ENCODE measurements at places on chromosomes 1 and 21.

- DNase-seq = no peak
Observed at GRCh38 chr21:45529785-45530422, 12.3 kb downstream of the SLC19A1 start.

DNA sequence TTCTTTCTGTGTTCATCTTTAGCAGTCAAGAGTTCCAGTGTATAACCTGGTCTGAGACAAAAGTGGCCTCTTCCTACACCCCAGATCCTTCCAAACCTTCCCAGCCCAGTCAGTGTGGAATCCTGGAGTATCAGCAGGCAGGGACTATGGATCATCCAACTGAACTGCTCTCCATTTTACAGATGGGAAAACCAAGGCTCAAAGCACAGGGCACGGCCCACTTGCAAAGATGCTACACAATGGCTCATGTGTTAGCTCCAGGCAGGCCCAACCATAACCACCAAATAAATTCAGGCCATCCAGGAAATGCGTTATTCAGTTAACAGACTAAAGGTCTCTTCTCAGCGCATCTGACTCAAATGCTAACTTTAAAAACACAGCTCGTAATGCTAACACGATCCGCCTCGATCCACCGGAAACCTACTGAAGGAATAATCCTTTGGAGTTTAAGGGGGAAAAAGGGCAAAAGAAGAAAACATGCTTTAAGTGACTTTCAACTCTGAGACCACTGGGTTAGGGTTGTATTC is 7.1 kb downstream of the GLIS1 start:
- no peak for DNase-seq

DNA sequence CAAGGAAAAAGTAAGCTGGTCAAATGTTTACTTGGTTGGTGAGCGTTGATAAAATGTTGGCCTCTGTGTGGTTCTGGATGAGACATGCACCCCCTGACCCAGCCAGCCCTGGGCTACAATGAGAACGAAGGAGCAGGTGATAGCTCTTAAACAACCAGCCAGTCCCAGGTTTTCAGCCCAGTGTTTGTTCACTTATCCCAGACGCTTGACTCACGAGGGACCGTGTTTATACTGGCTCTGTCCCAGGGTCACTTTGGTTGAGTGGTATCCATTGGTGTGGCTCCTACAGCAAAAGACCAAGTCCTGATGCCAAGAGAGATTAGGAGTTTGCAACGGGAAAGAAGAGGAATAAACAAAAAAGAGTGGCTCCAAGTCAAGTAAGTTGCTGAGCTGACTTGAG is 86.9 kb downstream of the KCNJ15 start:
- DNase-seq = no peak

- DNase-seq = no peak
Observed at GRCh38 chr21:29748391-29749167, 191.2 kb downstream of the GRIK1 start.

DNA sequence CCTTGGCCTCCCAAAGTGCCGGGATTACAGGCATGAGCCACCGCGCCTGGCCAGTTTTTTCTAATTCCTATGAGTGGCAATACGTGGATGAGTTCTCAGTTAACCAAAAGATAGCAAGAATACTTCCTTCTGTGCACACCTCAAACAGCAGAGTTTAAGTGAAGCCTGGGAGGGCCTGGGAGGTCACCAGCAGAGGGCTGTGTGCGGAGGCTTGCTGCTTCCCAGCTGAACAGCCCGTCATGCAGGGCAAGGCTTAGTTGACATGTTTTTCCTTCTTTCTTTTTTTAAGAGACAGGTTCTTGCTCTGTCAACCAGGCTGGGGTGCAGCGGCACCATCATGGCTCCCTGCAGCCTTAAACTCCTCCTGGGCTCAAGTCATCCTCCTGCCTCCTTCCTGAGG is 17.8 kb downstream of the GNG4 start:
- DNase-seq = no peak

GRCh38 chr1:42379794-42380585 is 602 bp upstream of the RIMKLA start:
- DNase-seq = peak; percentile 2

- DNase-seq = no peak
Observed at GRCh38 chr1:9808459-9808858, 15.3 kb downstream of the CLSTN1 start.

DNA sequence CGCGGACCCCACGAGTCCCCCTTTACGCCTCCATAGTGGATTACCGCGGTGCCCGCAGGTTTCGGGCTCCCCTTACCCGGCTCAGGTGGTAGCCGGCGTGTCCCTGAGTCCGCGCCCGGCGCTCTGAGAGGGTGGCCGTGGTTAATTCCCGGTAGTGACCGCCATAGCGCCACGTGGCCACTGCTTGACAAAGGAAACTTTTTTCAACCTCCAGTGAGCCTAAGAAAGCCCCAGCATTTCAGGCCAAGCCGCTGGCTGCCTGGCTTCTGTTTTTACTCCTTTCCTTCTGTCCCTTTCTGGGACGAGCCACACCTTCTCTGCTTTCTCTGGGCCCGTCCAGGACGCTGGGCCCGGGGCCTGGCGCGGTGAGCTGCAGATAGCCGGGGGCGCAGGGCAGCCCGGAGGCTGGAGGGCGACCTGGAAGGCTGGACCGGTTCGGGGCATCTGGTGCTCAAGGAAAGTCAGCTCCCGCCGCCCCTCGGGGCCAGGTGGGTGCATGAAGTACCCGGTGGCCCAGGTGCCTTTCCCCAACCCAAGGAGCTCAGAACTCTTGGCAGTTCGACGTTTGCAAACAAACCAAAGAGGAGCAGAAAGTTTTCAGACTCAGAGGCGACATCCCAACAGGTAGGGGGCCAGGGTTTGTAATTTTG is 540 bp upstream of the C1orf198 start:
- DNase-seq = peak; percentile 20

DNA sequence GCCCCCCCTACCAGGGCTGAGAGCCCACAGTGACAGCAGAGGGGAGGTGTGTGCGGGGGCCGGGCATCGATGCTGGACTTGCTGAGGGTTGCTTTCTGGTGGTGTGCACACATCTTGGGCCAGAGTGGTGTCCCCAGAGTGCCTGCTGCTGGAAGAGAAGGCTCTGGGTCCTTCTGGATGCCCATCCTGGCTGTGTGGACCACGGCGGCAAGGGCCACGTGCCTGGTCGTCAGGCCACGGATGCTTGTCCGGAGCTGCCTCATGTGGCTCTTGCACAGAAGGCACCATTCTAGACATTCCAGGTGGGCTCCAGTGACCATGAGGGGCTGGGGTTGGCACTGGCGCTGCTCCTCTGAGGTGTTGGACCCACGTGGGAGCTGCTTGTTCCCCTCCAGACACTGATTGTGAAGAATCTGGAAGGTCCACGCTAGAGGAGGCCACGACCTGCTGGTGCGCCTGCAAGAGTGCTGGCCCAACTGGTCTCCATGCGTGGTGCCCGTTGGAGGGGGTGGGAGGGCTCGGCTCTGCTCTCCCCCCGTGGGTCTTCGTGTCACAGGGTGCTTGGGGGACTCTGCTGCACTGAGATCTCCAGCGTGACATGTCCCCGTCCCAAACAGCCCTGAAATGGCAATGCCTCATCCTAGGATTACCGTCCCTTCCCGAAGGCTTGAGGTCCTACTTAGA is 25.8 kb downstream of the SKI start:
- no peak for DNase-seq

DNA sequence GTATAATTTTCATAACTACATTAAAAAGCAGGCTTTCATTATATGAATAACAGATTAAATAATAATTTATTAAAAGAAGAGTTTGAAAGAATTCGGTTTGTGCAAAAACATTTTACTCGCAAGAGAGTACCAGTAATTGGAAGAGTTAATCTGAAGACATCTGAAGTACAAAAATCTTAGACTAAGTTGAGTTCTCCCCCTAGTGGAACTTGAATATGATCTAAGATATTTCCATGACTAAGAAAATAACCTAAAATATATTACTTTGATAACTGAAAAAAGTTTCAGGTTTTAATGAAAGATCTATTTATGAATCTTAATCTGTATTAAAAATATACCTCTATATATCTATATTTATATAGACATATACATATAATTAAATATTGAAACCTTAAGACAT is 112.5 kb upstream of the GFI1 start:
- DNase-seq = peak; percentile 52

DNA sequence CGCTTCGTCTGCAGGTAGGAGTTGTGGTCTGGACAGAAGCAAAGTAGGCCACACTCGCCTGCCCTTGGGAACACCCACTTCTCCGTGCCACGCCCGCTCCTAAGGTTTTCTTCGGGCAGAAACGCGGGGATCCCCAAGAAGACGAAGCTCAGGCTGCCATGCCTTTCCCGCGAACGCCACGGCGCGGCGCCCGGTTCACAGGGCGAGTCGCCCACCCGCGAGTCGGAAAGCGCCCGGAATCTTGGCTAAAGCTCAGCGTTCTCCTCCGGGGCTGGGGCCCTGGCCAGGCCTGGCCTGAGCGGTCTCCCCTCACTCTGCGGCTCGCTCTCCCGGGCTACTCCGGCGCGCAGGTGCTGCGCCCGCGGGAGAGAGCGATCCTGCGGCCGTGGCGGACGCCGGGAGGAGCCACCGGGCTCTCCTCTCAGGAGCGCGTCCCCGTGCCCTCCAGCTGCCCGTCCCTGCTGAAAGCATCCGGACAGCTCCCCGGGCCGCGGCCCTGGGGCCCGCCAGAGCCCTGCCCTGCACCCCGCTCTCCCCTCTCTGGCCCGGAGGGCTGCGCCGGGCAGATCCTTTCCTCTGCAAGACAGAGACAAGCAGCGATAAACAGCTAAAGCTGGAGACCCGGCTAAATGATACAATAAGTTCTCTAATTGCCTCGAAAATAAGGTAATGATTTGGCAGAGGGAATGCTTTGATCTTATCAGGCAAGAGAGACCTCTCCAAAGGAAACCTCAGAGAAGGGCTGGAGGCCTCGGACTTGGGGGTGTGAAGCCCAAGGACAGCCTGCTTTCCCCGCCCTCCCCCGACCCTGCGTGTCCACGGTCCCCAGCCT is 6.7 kb upstream of the WNT2B start:
- DNase-seq = peak; percentile 72

GRCh38 chr21:33414068-33414467 is 10.9 kb downstream of the IFNGR2 start:
- DNase-seq = no peak

DNA sequence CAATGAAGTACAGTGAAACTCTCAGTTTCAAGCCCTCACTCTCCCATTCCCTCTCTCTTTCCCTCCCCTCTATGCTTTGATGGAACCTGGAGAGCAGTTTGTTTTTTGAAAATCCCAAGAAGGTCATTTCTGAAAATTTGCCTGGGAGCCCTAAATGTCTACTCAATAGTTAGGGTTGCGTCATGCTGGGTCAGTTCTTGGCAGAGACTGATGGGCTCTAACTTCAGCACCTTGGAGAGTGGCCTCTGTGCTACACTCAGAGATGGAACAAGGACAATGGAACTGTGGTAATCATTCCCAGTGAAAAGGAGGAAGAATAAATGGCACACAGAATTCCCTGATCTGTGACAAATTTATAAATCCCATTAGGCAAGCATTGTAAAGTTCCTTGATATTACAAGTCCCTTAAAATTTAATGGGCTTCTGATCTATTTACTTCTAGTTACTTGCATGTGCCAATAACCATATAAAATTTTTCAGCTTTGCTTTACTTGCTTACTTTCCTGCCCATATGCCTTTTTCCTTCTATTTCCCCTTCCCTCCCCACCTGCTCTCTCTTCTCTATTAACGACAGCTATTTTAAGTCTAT is 182.9 kb upstream of the KCND3 start:
- peak; percentile 13 for DNase-seq

DNA sequence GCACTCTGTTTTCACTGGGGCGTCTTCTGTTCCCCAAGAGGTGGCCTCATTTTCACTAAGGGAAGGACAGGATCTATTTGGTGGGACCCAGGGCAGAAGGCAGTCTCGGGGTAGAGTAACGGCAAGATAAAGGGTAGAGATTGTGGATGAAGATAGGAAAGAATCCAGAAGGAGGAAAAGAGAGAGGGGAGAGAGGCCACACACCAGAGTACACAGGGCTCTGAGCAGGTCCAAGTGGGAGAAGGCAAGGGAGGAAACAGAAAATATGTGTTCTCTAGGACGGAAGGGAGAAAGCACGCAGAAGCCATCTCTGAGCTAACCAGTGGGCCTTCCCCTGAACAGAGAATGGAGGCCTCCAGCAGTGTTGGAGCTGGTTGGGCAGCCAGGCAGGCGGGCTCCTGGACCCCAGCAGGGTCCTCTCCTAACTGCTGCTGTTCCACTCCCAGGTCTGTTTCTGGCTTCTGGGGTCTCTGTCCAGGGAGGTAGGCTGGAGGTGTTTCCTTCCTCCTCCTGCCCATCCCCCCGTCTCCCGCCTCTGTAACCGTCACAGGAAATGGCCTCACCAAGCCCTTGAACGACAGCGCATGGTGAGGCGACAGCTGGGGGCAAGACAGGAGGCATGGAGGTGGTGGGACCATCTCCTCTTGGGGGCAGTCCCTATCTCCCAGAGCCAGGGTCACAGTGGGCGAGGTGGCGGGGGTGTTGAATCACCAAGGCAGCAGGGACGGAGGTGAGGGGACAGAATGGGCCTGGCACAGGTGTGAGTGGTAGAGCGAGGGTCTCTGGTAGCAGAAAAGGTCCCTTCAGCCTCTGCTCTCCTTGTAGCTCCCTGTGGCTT is 649 bp downstream of the PTPN7 start:
- no peak for DNase-seq

GRCh38 chr1:39735731-39736130 is 3.0 kb upstream of the PPIE start:
- no peak for DNase-seq

DNA sequence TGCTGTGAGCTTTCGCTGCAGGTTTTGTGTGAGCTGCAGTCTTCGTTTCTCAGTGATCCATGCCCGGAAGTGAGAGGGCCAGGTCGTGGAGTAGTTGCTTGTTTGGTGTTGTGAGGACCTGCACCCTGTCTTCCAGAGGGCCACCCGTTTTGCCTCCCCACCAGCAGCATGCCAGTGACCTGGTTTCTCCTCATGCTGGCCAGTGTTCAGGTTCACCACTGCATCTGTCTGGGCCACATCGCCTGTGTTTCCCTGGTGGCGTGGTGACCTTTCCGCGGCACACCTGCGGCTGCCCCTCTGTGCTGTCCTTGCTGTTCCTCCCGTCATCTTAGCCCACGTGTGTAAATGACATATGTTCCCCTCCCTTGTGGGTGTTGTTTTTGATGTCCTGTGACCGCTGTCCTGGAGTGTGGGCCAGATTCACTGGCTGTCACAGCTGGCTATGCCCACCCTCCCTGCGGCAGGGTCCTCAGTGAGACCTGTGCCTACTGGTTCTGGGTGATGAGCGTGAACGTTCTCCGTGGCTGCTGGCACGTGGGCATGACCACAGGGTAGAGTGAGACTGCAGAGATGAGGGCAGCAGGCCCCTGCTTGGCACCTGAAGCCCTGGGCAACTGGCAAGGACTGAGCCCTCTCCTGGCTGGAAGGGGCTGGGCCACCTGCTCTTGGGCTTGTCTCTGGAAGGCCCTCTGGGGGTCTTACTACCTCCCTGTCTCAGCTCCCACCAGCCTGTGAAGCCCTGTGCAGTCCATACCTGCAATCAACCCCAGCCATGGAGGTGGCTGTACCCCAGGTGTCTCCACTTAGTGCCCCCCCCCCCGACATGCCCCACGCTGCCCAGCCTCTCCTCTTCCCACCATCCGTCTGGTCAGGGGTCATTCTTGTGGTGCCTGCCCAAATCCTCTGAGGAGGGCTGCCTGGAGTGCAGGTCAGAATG is 7.3 kb downstream of the IBA57 start:
- no peak for DNase-seq

DNA sequence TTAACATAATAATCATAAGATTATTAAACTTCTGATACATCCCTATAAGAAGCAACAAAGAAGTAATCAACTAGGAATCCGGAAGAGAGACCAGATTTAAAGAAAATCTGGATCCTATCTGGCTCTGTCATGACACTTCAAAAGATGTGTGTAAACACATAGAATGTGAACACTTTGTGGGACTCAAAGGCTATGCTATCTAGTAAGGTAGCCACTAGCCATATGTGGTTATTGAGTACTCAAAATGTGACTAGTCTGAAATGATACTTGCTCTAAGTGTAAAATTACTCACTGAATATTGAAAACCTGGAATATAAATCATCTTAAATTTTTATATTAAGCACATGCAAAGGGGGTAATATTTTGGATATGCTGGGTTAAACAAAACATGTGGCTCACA is 8.7 kb downstream of the FUBP1 start:
- no peak for DNase-seq

Measured in inflammatory macrophage (primary cell).